G401 (cell line): ENCODE measurements at places on chromosomes 1 and 21. TPM values are rescaled to one million over a fixed set of nuclear protein-coding genes. Genes with fewer than 3 reads are reported as not detected.

GRCh38 chr1:96207936-96208335 is 513.6 kb upstream of the PTBP2 start:
- no peak for DNase-seq

DNA sequence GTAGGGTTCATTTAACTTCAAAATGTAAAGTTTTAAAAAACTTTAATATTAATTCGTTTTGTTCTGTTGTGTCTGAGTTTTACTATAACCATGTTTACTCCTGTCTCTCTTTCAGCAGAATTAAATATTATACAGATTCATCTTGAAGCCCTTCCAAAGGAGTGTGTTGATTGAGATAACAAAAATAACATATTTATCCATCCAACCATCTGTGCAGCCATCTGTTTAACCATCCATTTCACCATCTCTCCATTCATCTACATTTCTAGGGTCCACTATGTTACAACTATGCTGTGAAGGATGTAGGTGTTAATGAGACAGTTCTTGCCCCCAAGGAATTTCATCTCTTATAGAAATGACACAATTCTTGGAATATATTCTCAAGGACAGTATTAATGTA is 36.0 kb upstream of the GNG12 start:
- DNase-seq: peak; percentile 70

DNA sequence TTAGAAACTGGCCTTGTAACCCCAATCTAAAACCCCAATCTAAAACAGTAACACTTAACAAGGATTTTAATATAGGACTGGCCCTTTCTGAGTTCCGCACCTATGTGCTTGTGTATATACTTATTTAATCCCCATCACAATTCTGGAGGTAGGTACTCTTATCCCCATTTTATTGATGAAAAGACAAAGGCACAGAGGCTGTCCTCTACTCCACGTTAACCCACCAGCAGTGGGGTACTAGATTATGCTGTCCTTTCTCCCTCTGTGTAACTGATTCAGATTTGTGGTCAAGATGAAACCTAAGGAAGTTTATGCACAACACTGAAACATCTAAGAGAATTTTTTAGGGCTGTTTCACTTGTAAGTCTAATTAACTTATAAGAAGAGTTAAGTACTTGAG is 175.3 kb downstream of the RERE start:
- DNase-seq: no peak

NBL1 gene
- 15.8 and 26.2 TPM in 2 replicates for total RNA-seq

RGS13 gene
- not detected in 2 replicates for total RNA-seq

GRCh38 chr1:151611288-151611790 is 511 bp upstream of the SNX27 start:
- no peak for DNase-seq

FAM163A gene
- total RNA-seq: not detected in 2 replicates

IL24 gene
- not detected in 2 replicates for total RNA-seq

OR2L8 gene
- not detected in 2 replicates for total RNA-seq

DNA sequence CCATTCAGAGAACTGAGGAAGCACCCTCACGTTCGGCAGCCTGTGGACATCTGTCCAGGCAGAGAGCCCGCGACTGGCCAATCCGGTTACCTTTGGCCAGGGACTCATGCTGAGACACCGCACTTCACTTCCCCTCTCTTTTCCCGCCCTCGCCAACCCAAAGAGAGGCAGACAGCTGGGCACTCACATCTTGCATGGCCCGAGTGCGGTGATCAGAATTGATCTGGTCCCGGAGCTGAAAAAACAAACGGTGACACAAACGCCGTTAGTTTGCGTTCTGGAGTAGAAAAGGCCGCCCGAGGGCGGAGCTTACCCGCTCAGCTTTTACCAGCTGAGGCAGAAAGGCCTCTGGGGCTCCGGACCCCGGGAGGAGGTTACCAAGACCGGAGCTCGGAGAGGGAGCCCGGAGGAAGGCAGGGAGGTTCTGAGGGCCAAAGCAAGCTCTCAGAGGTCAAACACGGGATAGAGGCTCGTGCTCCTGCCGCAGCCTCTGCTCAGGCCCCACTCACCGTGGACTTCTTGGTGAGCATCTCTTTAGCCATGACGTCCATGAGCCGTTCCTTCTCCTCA is 376 bp downstream of the SF3A3 start:
- DNase-seq: peak; percentile 49
